ENCODE measurements at places on chromosomes 7 and 10.

GRCh38 chr10:31095677-31096560 is 64.3 kb upstream of the ZNF438 start:
- H3K27me3 ChIP-seq: no peaks in the 10 kb centered on the region
- no peaks in the 10 kb centered on the region for H3K36me3 ChIP-seq
- no peak for DNase-seq

DNA sequence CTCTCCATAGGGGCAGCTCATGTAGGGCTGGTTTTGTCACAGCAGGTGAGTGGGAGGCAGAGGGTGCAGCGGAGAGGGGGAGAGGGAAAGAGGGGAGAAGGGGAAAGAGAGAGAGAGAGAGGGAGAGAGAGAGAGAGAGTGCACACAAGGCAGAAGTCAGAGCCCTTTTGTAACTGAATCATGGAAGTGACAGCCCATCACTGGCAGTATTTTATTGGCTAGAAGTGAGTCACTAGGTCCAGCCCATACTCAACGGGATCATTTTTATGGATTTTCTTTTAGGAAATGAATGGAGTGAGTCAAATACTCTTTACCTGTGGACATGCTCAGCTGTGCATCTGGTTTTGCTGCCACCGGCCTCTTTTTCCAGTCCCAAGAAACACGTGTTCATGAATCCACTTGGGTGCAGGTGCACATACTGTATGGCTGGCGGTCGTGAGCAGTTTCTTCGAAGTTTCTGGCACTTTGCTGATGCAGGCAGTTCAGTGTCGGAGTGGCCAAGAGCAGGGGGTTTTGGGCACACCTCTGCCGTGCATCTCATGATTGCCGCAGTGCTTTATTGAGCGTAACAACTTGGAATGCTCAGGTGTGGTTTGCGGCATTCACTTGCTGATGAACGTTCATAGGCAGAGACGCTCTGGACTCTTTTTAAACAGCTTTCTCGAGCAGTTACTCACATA is 40.3 kb downstream of the DOCK1 start:
- H3K4me1 ChIP-seq: no peaks in the 10 kb centered on the region
- H3K4me3 ChIP-seq: no peak overlapping the region
- DNase-seq: no peak
- H3K27ac ChIP-seq: no peak overlapping the region
- H3K27me3 ChIP-seq: no peaks in the 10 kb centered on the region

DNA sequence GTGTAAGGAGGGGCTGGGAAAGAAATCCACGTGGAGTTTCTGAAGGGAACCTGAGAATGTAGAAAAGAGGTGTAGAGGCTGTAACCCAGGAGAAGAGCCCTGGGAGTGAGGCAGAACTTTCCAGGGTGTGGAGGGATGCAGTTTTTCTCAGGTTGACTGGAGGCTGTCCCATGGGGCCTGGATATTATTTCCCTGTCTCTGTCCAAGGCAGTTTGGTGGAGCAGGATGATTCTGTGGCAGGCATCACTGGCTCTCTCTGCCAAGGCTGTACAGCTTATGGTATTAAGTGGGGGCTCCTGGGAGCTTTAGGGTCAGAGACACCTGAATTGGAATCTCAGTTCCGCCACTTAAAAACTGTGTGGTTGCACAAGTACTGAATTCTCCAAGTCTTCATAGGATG is 81.6 kb downstream of the CHN2 start:
- no peaks in the 10 kb centered on the region for H3K27me3 ChIP-seq
- no peaks in the 10 kb centered on the region for H3K4me1 ChIP-seq
- no peak for DNase-seq
- H3K36me3 ChIP-seq: no peaks in the 10 kb centered on the region

DNA sequence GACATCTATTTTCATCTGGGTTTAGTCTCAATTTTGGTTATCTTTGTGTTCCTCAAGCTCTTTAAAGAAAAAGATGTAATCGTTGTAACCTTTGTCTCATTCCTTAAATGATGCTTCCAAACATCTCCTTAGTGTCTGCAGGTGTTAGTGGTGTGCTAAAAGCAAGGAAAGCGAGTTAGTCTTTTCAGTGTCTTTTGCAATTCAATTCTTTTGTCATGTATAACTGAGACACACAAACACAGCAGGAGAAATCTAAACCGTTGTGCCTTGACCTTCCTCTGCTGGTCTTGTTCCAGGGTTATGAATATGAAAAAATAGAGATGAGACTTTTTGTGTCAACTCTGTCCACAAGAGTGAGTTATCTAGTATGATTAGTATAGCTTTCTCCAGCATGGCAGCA is 40.7 kb downstream of the PIK3CG start:
- no peak overlapping the region for H3K4me3 ChIP-seq
- no peaks in the 10 kb centered on the region for H3K36me3 ChIP-seq
- H3K27me3 ChIP-seq: no peaks in the 10 kb centered on the region
- no peaks in the 10 kb centered on the region for H3K4me1 ChIP-seq

GRCh38 chr7:10537764-10538163 is 435.9 kb upstream of the PHF14 start:
- H3K4me3 ChIP-seq: no peak overlapping the region
- no peak for DNase-seq
